ENCODE measurements at places on chromosomes 2 and 18.

- DNase-seq, result no peak
Measured at GRCh38 chr2:234198976-234199375, 148.5 kb downstream of the SPP2 start.

- DNase-seq, result no peak
Measured at GRCh38 chr2:227000123-227000522, 163.9 kb downstream of the COL4A4 start.

GRCh38 chr2:133097666-133098065 lies 427.7 kb upstream of the LYPD1 start:
- DNase-seq, result no peak

GRCh38 chr2:144678736-144679135 lies 158.8 kb upstream of the ZEB2 start:
- DNase-seq, result no peak

DNA sequence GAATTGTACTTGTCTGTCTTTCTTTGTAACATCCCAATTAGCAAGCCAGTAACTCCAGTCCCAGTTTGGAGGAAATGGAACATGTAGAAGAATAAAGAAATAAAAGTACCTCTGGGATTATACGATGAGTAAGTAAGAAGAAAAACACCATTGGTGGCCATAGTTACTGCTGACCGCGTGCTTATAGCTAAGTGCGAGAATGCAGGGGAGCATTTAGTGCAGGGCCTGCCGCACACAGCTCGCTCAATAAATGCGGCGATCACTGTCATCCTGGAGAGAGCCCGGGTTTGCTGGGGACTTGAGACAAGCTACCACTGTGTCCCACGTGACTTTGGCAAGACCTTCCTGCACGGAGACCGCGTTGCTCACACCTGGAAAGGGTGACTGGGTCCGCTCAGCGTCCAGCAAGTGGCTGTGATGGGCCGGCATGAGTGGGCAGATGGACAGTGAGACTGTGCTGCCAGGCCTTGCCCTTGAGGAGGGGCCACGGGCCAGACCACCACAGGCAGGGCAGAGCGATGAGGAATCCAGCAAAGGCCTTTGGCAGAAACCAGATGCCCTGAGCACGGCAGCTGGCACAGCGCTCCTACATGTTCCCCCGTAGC lies 54.8 kb downstream of the ADI1 start:
- no peak for DNase-seq

Data from stimulated activated naive CD8-positive, alpha-beta T cell treated with anti-CD3 and anti-CD28 coated beads, Interleukin-15, Interleukin-2, amounts not matched to agents 100 U/mL and 50 U/mL, for 24 hours (primary cell).